ENCODE measurements at places on chromosomes 7 and 10. TPM values are rescaled to one million over a fixed set of nuclear protein-coding genes. Genes with fewer than 3 reads are reported as not detected.

- no peaks in the 10 kb centered on the region for H3K4me1 ChIP-seq
- peaks cover 3% of the 10 kb centered on the region for H3K36me3 ChIP-seq
- H3K27me3 ChIP-seq, result no peaks in the 10 kb centered on the region
- no peak for DNase-seq
- no peak overlapping the region for H3K4me3 ChIP-seq
- no peak overlapping the region for H3K27ac ChIP-seq
Observed at GRCh38 chr10:96556003-96556402, 30.8 kb downstream of the TM9SF3 start.

Gene SPDYE5
- not detected for total RNA-seq

DNA sequence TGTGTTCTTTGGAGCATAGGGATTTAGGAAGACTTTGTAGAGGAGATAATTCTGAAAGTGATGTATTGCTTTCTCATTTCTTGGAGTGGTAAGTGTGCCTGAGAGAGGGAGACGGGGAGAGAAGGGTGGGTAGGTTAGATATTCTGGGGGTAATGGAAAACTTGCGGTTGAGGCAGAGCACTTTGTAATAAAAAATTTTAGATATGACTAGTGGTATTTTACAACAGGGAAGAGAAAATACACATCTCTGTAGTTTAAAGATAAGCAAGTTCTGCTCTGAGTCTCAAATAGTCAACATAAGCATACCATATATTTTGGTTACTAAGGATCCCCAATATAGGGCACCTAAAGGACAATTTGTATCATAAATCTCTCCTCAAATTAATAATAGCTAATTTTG, 6.6 kb downstream of the VPS50 start:
- H3K36me3 ChIP-seq, result no peaks in the 10 kb centered on the region
- H3K27ac ChIP-seq, result no peak overlapping the region
- no peak for DNase-seq

Gene CD36
- 0.23 TPM for total RNA-seq

Gene DNAJC12
- 4.1 TPM for total RNA-seq

GRCh38 chr7:141649865-141650634, 51.9 kb downstream of the DENND11 start:
- H3K27me3 ChIP-seq, result no peaks in the 10 kb centered on the region
- H3K4me3 ChIP-seq, result peak overlapping the region; percentile 42
- DNase-seq, result peak; percentile 62
- H3K4me1 ChIP-seq, result peaks cover 50% of the 10 kb centered on the region
- peak overlapping the region; percentile 17 for H3K27ac ChIP-seq

- no peak overlapping the region for H3K27ac ChIP-seq
- H3K4me3 ChIP-seq, result peak overlapping the region; percentile 71
- no peaks in the 10 kb centered on the region for H3K36me3 ChIP-seq
- DNase-seq, result no peak
- H3K4me1 ChIP-seq, result peaks cover 26% of the 10 kb centered on the region
Observed at GRCh38 chr10:124446830-124447750, 2.7 kb downstream of the NKX1-2 start.

- no peaks in the 10 kb centered on the region for H3K27me3 ChIP-seq
- no peaks in the 10 kb centered on the region for H3K4me1 ChIP-seq
- peaks cover 3% of the 10 kb centered on the region for H3K36me3 ChIP-seq
- DNase-seq, result no peak
Observed at GRCh38 chr7:17601921-17602320, 303.5 kb downstream of the AHR start.

- H3K4me3 ChIP-seq, result no peak overlapping the region
- H3K27ac ChIP-seq, result no peak overlapping the region
- no peaks in the 10 kb centered on the region for H3K4me1 ChIP-seq
- no peak for DNase-seq
- H3K36me3 ChIP-seq, result peaks cover 8% of the 10 kb centered on the region
Observed at GRCh38 chr7:22934023-22934422, 79.9 kb downstream of the HYCC1 start.

- no peaks in the 10 kb centered on the region for H3K27me3 ChIP-seq
- H3K4me3 ChIP-seq, result no peak overlapping the region
- H3K4me1 ChIP-seq, result no peaks in the 10 kb centered on the region
- no peak overlapping the region for H3K27ac ChIP-seq
Observed at GRCh38 chr7:130961128-130961601, 227.2 kb upstream of the KLF14 start.

DNA sequence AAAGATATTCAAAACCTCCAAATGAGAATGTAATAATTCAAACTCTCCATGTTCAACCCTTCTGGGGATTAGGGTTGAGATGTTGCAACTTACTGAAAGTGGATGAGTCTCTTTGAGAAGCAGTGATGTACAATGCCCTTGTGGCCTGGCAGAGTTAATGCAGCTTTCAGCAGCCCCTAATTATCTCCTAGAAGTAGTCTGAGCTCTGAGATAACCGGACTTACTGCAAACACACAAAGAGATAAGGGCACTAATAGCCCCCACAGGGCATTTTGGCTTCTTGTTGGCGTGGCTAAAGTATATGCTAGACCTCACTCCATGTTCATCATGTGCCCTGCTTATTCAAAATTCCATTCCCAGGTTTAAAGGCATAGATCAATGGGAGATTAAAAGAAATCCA, 404.7 kb downstream of the NEBL start:
- peaks cover 5% of the 10 kb centered on the region for H3K36me3 ChIP-seq
- H3K27me3 ChIP-seq, result no peaks in the 10 kb centered on the region
- H3K27ac ChIP-seq, result no peak overlapping the region
- no peak for DNase-seq

All from neural crest cell (in vitro differentiated cells).